ENCODE measurements at places on chromosomes 7 and 10.

- DNase-seq, result no peak
Measured at GRCh38 chr7:66142996-66143395, 28.3 kb downstream of the CRCP start.

DNA sequence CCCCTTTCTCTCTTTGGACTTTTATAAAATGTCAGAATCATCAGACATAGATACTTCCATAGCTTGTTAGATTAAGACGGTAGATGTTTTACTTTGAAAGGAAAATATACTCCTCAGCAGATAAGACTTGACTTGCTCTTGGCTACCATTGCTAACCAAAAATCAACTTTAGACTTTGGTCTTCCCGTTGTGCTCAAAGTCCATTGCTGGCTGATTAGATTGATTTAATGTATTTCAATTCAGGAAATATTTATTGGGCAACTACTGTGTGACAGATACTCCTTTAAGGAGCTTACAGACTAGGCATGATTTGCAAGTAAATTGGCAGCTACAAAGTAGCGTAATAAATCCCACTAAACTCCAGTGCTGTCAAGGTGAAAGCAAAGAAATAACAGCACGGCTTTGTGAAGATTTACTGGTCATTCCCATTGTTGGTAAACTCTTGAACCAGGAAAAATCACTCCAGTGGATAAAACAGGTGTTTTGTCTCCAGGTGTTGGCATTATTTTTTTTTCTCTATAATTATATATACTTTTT lies 95.7 kb upstream of the ARMC3 start:
- DNase-seq, result no peak

GRCh38 chr7:39099146-39099545 lies 121.4 kb downstream of the POU6F2 start:
- no peak for DNase-seq

GRCh38 chr7:73909051-73909941 lies 48.3 kb downstream of the TMEM270 start:
- DNase-seq, result no peak

GRCh38 chr7:94170836-94171235 lies 166.7 kb upstream of the BET1 start:
- DNase-seq, result no peak

- no peak for DNase-seq
Measured at GRCh38 chr7:418636-419280, 100.9 kb downstream of the PDGFA start.

GRCh38 chr10:92203919-92204623 lies 86.8 kb downstream of the CPEB3 start:
- no peak for DNase-seq

GRCh38 chr10:9061871-9062270 lies 1007.4 kb downstream of the GATA3 start:
- DNase-seq, result no peak

DNA sequence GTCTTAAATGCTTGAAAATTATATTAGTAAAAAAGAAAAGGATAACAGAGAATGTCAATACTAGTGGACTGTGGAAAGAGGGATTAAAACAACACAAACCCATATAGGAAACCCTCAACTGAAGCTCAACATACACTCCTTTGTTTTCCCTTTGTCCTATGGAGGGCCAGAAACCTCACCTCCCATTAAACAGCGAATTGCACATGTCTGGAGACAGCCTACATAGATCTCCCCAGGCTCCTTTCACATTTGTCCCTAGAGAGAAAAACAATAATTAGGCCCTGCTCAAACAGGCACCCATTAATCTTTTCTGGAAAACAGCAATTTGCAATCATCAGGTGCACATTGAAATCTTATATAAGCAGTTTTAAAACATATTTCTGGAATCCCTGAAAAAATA lies 87.6 kb upstream of the SEMA3D start:
- no peak for DNase-seq

- no peak for DNase-seq
Measured at GRCh38 chr10:49106451-49106850, 8.9 kb downstream of the VSTM4 start.

DNA sequence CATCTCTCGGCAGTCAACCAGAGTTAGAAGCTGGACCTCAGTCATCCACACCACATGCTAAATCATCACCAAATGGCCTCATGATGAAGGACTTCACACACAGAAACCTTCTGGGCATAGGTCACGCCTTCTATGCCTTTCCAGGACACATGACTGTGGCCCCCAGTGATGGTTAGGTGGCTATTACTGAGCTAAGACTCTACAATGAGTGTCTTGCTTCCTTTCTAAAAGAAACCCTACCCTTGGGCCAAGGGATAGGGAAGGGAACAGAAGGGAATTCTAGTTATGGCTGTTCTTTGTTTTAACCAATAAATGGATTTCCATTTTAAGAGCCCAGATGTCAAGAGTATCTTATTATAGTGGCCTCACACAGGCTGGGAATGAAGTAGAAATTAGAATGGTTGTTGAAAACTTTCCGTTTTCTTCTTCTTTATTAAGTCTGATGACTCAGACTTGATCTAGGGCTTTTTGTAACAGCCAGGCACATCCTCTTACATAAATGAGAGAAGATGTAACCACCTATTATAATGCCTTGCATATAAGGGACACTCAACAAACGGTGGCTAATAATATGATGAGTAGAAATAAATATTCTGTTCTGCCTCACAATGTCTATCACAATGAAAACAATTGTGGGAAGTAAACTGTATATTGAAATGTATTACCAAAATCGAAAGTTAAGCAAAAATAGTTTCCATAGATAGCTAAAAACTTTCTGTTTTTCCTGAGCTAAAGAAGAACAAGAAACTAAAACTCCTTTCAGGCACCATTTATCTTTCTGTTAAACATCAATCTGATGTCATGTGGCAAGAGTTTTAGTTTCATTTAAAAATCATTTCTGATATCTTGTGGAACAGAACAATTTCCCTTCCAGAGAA lies 62.5 kb upstream of the TOMM7 start:
- DNase-seq, result no peak

- no peak for DNase-seq
Measured at GRCh38 chr10:27330074-27330473, 89.5 kb upstream of the ACBD5 start.

GRCh38 chr10:125849448-125849847 lies 26.1 kb downstream of the BCCIP start:
- no peak for DNase-seq

DNA sequence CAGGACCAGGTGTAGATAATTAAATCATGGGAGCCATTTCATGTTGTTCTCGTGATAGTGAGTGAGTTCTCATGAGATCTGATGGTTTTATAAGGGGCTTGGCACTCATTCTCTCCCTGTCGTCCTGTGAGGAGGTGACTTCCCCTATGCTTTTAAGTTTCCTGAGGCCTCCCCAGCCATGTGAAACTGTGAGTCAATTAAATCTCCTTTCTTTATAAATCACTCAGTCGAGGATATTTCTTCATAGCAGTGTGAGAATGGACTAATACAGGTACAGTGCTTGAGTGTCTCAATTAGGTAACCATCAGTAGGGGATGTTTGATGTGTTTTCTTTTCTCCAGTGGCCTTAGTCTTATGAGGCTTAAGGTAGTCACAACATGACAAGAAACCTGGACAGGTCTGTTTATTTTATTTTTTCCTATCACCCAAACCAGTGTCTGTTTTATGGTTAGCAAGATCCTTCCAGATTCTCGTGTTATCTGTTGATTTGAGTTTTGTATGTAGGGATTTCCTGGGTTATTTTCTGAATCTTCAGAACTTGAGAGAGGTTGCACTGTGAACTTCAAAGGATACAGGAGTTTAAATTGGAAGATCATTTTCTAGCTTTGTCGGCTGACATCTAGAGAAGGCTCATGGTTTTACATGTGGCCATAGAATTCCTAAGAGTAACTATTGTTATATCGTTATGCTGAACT lies 32.1 kb downstream of the UMAD1 start:
- no peak for DNase-seq

GRCh38 chr7:132275416-132276233 lies 300.6 kb downstream of the PLXNA4 start:
- DNase-seq, result no peak

DNA sequence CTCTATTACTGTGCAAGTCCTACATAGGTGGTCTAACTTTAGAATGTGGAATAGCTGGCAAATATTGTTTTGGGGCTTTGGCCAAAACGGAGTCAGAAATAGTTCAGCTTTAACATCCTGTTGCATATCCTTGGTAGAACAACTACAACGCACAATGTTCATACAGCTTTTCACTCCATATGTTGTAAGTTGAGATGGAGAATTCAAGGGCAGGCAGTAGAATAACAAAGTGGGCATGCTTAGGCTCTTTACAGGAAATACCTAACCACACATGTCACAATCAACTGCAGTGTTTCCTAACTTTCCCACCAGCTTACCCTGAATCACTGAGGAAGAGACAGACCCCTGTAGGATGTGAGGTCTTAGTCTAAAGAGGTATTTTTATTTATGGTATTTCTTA lies 122.3 kb downstream of the PPP1R3A start:
- no peak for DNase-seq

GRCh38 chr10:24240041-24240751 lies 31.3 kb downstream of the KIAA1217 start:
- no peak for DNase-seq

DNA sequence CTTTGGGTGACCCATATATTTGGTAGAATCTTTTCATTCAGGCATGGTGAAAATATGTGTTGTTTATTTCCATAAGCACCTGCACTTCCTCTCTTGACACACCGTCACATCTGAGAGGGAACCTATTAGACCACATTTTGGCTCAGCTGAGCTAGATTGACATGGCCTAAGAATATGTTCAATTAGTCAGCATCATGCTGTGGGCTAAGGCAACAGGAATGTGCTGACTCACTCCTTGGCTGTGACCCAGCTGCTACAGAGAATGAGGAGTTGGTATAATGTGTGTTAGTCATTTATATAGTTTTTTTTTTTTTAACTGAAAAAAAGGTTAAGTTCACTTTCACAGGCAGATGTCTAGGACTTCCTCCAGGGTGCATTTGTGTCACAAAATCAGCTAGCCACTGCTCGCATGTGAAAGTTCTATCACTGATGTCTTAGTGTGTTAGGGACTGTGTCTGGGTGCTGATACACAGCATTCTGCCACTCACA lies 180.6 kb downstream of the SEMA3E start:
- DNase-seq, result no peak

DNA sequence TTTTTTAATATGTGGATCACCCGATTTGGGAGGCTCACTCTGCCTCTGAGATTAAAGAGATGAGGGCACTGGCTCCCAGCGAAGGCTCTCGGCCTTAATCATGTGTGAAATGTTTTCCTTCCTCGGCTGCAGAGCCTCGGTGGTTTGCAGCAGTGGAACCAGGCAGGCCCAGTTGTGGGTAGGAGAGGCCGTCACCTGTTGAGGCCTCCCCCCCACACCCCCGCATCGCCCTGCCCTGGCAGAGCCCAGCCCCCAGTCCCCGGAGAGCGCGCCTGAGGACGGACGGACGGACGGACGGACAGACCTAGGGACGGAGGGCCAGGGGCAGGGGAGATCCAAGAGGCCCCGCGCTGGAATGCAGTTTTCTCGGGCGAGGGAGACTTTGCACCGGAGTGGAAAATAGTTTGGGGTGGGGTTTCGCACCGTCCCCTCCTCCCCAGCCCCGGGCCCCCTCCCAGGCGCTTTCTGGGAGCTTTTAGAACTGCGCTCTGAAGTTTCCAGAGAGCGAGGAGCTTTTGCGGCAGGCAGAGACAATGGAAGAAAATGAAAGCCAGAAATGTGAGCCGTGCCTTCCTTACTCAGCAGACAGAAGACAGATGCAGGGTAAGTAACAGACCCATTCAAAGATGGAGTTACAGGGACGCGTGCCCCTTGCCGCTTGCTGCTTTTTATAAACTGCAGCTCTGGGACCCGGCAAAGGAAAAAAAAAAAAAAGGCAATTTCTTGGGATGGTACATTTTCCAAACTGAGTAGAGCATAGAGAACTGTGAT lies at the start of gene KIAA1217:
KIAA1217 (plus strand) TSS at position 478 of the 771 bp plus-strand sequence; CDS start at position 534, 56 bp downstream.
- DNase-seq, result no peak

GRCh38 chr10:88551246-88551645 lies 31.9 kb downstream of the RNLS start:
- no peak for DNase-seq

DNA sequence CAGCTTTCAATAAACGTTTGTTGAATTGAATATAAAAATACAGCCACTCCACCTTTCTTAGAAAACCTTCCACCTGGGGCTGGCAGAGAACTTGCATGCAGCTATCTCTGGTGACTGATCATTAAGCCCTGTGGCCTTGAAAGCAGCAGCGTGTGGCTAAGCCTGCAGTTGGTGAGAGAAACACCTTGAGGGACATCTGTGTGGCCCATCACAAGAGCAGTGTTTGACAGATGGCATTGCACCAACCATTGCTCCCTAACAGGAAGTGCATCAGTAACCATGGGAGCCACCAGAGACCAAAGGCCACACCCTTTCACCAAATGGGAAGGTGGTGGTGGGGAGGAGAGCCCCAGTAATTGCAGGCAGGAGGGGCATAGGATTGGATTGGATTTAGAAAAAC lies 22.4 kb downstream of the RHOBTB1 start:
- no peak for DNase-seq

DNA sequence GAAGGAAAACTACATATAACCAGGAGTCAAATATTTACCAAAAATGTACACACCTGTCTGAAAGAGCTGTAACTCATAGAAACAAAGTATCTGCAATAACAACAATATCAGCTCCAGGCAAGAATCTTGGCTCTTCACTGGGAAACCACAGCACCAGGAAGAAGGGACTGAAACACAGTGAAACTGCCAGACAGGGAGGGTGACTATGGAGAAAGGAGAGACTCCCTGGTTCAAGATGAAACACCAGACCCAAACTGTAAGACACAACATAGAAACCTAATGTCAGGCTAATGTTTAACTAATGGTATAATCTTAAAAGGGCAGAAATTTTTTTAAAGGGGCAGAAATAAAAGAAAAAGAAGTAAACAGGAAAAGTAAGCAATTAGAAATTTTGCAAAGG lies 11.5 kb upstream of the TAS2R39 start:
- no peak for DNase-seq

- no peak for DNase-seq
Measured at GRCh38 chr10:124094419-124094785, 1.0 kb upstream of the CHST15 start.

DNA sequence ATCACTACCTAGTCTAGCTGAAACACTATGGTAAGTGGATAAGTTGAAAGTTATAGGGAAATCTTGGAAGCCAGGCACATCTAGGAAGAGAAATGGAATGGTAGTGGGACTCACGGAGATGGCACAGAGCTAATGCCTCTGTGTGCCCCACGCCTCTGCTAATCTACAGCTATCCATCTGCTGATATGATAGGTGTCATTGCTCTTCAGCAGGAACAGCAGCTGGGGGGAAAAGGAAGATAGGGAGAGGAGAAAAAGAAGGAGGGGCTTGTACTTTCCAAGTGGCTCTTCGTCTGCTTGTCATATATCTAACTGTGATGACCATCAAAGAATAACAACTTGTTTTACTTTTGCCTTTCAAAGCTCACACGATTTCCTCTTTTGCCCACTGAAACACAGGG lies 1199.1 kb upstream of the SORCS1 start:
- DNase-seq, result no peak

DNA sequence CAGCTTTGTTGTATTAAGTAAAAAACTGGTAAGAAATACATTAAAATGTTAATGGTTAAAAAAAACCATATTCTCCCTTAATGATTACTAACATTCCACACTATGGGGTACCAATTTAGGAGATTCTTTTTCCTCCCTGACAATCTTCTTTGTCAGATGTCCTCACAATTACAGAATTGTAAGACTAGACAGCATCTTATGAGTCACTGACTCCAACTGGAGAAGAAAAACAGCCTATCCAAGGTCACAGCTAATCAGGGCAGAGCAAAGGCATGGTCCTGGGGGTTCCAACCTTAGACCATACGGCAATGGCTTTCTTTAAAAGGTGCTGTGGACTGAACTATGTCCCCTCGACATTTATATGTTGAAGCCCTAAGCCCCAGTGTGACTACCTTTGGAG lies 127.6 kb downstream of the DLG5 start:
- no peak for DNase-seq

- DNase-seq, result no peak
Measured at GRCh38 chr10:31830887-31831286, 97.7 kb downstream of the ARHGAP12 start.

Data from CD4-positive, alpha-beta T cell treated with Interleukin-21 for 1 hour (primary cell).